Smooth muscle cell of the brain vasculature (primary cell): ENCODE measurements at places on chromosomes 7 and 10.

DNA sequence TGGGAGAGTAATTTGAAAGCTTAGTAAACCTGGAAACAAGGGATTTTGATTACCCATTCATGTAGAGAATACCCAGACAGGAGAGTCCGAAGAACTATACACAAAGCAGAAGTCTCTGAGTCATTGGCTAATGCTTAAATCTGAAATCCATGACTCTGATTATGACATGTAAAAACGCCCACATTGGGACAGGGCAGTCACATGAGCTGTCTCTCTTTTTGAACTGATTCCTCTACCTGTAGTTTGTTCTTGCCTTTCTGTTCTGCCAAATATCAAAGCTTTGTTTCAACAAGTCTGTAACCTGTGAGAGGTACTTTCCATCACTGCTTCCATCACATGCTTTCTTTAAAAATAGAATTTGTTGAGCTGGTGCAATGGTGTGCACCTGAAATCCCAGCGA lies 4.3 kb upstream of the GPNMB start:
- no peak for DNase-seq

DNA sequence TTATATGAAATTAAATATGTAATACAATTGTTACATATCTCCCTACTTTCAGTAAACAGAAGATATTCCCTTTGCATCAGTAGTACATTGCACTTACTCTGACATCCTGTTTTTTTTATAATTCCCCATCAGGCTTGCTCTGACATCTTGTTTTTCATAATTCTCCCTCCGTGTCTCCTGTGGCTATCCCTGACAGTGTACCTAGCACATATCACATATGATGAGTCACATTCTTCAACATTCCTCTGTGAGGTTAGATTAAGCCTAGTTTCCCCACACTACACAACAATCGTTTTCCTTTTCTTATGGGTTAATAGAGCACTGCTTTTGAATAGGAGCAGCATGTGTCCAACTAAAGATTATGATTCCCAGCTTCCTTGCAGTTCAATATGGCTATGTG lies 250.6 kb upstream of the NPVF start:
- no peak for DNase-seq

DNA sequence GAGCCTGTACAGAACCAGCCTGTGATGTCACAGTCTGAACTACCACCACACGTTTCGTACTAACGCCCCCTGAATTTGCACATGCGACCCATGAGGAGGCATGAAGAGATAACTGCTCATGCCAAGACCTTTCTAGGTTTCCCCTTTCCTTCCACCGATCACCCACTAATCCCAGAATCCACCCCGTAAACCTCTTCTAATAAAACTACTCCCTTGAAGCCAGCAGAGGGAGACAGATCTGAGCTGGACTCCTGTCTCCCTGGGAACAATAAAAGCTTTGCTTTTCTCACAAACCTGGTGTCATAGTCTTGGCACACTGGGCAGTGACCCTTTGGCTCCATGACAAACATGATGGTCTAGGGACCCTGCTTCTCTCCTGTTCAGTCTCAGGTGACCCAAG lies 144.5 kb downstream of the FRMD4A start:
- DNase-seq, result no peak

DNA sequence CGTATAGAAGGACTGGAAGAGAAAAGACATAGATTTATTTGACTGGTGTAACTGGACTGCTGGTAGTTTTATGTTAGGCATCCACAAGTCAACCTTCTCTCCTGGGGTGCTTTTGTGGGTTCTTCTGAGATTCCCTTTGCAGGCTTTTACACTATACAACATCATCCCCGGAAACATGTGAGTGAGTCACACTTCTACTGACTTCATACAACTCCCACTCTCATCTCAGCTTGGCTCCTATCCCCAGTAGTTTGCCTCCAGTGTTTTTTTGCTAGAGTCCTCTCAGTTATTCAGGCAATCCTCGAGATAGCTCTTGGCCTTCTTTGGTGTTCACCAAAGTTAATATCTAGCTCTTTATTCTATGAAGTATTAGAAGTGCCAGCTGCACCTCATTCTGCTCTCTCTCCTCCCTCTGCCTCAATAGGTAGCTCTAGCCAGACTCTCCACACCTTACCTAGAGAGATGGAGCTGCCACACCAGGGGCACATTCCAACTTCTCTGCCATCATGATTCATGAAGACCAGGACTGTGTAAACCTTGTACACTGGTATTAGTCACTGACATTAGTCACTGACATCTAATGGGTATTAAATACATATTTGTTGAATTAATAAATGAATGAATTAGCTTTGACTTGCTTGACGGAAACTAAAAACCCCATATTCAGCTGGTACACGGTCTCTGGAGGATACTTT lies 281.9 kb downstream of the PPP1R3A start:
- no peak for DNase-seq

GRCh38 chr7:96136600-96137239 lies 185.2 kb downstream of the SLC25A13 start:
- DNase-seq, result no peak

DNA sequence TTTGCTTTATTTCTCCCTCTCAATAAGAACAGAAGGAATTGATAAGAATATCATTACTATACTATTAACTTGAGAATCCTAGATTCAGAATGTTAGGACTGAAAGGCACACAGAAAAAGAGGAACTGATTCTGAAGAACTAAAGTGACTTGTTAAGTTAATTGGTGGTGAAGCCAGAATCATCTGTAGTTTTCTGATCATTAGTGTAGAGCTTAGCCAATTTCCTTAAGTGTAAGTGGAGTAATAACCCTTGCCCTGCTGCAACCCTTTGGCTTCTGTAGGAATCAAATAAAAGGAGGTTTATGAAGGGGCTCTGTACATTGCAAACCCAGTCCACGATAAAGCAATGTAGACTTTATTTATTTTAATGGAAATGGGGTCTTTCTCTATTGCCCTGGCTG lies 1186.0 kb downstream of the SORCS3 start:
- no peak for DNase-seq

- no peak for DNase-seq
These were observed 65.7 kb upstream of the PARD3 start for GRCh38 chr10:34880817-34881216.

DNA sequence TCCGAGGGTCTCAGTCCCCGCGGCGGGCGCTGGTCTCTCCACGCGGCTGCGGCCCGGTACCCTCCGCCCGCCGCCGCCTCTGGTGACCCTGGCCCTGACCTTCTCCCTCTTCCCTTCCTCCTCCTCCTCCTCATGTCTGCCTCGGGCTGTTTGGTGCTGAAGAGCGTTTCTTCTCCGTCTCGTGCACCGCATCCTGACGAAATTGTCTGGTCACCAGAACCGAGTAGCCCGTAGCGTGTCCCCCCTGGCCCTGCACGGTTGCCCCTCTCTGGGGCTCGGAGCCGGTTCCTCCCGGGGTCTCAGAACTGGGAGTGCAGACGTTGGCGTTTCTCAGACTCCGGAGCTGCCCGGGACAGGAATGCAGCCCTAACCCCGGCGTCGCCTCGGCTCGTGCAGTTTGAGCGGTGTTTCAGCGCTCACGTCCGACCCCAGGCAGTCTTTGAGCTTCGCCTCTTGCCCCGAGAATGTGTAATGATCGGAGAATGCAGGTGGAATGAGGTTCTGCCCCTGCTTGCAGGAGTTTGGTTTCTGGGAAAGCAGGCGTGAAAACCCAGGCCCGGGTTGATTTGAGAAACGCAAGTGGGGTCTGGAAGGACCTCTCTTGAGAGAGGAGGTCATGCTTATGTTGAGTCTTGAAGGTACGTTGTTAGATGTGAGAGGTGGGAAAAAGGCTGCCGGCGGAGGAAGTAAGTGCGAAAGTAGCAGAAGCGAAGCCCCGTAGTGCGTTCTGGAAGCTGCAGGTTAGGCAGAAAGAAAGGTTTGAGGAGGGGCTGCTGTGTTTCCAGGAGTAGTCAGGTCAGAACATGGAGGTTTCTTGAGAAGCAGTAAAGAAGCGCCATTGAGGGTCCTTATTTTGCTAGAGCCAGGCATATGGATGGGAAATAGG lies 743 bp downstream of the RBM17 start:
- no peak for DNase-seq
